Mucosa of gallbladder (tissue), 1 donor: ENCODE measurements at places on chromosomes 4 and X. TPM values are rescaled to one million over a fixed set of nuclear protein-coding genes. Genes with fewer than 3 reads are reported as not detected.

GRCh38 chrX:153361781-153362397, 27.9 kb downstream of the ZNF275 start:
- DNase-seq: no peak

DNA sequence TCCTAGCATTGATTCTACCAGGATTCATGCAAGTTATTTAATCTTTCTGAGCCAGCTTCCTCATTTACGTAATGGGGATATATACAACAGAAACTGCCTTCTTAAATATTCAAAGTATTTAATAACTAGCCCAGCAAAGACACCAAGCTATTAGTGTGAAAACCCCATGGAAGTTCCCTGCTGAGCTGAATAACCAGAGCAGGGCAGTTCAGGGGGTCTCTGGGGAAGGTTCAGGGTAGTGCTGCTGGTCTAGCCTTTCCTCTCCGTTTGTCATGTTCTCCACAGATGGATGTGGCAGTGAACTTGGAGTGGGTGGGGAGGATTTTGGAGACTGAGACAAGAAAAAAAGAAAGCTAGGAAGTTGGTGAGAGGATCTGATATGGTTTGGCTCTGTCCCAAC, 240.8 kb upstream of the TAPT1 start:
- no peak for DNase-seq

GRCh38 chr4:149754526-149754925, 61.1 kb downstream of the IQCM start:
- DNase-seq: no peak

The WDR19 gene
- 34.3 TPM for total RNA-seq
